ENCODE measurements at places on chromosomes 3 and 15.

GRCh38 chr3:187978433-187979011 is 175.4 kb upstream of the LPP start:
- DNase-seq, result no peak

GRCh38 chr15:38627689-38628277 is 63.2 kb upstream of the RASGRP1 start:
- DNase-seq, result no peak

DNA sequence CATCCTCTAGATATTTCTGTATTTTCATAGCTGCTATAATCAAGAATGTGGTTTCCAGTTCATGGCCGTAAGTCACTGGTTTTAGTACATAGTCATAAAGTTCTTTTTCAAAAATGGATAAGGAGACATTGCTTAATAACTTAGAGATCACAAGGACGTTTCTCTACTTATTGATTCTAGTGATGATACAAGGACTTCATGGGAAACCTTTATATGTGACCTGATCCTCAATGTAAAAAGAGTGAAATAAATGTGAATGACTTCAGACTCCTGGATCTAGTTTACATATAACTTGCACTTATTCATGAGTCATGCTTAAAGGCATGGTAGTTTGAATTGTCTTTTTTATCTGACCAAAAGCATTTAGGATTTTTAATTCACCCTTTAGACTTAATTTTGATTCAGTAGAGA is 35.2 kb downstream of the TSC22D2 start:
- no peak for DNase-seq

GRCh38 chr15:26590676-26591075 is 182.2 kb downstream of the GABRB3 start:
- DNase-seq, result no peak

DNA sequence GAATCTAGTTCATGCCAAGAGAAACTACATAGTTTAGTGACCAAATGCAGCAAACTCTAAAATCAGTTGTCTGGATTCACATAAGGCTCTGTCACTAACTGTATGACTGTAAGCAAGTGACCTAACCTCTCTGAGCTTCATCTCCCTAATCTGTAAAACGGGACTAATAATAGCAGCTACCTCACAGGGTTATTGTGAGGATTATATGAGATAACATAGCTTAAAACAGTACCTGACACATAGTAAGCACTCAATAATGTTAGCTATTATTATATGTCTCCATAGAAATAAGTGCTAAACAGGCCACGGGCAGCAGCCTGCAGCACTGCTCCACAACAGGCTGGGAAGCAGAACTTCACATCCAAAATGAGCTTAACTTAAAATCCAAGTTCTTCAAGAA is 30.2 kb downstream of the NPTN start:
- DNase-seq, result no peak

- DNase-seq, result no peak
Observed at GRCh38 chr3:42505128-42505848, 2.8 kb downstream of the VIPR1 start.

DNA sequence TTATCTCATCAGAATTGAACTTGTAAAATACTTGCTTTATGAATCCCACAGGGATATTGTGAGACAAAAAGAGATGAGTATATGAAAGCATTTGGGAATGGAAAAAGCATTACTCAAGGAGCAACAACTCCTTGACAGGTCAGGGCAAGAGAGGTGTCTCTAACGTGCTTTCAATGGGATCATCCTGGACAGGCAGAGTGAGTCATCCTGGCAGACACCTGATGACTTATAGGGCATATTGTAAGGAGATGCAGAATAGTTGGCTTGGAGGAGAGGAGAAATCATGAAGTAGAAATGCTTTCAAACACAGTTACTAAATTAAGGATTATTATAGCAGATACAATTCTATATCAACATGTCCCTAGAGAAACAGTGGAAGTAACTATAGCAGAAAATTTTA is 71.9 kb upstream of the THSD4 start:
- DNase-seq, result peak; percentile 47

- no peak for DNase-seq
Observed at GRCh38 chr15:38782156-38782555, 217.5 kb upstream of the RASGRP1 start.

GRCh38 chr3:81829937-81830336 is 68.5 kb upstream of the GBE1 start:
- DNase-seq, result peak; percentile 5

DNA sequence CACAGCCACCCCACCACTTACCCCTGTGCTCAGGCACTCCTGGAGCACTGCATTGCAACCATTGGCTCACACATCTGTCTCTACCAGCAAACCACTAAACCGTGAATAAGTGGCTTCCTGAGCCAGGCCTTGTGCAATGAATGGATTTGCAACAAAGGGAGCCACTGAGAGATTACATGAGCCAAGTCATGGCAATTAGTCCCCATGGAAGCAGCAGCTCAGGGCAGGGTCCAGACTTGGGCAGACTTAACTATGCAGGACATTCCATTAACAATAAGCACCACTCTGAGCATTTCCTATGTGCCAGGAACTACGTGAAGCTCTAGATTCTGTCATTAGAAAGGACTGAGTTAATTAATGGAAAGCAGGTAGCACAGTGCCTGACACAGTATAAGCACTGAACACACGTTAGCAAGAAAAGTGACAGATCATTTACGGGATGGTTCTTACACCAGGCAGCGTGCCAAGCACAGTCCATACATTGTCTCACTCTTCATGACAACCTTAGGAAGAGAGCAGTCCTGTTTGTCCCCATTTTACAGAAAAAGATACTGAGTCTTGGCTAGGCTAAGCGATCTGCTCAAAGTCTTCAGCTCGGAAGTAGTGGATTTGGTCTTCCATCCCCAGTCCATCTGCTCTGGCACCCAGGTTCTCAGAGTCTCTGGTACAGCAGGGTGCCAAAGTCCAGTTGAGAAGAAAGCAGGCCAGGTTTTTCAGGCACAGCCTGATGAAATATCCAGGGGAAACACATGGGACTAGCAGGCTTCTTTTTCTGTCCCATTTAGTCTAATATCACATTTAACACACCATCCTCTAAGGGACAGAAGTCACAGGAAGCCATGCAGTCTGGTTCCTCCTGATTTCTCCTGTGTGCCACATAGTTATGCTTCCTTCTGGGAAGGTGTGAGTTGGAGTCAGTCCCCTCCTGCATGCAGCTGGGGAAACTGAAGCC is 44.1 kb downstream of the LIPC start:
- no peak for DNase-seq

GRCh38 chr15:97143592-97144376 is 813.3 kb downstream of the NR2F2 start:
- no peak for DNase-seq

GRCh38 chr3:10426346-10427220 is 78.8 kb downstream of the ATP2B2 start:
- no peak for DNase-seq

GRCh38 chr3:47283591-47284364 is 1.0 kb downstream of the KLHL18 start:
- DNase-seq, result no peak
